ENCODE measurements at places on chromosomes 13 and 19.

DNA sequence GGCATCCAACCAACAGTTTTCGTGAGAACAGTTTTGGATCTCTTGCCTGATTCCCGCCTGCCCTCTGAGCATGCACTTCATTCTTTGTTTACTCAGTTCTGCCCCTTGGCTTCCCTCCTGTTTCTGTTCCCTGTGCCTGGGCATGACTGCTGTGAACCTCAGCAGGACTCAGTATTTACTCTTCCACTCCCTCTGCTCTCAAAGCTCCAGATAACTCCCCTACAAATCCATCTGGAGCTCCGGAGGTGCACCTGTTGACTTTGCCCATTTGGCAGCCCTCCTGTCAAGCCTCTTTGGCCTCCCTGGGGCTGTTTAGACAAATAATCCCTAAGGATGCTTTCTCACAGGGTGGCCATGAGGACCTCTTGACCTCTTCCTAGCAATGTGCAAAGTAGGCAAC is 34.2 kb upstream of the ARGLU1 start:
- DNase-seq: peak; percentile 73

DNA sequence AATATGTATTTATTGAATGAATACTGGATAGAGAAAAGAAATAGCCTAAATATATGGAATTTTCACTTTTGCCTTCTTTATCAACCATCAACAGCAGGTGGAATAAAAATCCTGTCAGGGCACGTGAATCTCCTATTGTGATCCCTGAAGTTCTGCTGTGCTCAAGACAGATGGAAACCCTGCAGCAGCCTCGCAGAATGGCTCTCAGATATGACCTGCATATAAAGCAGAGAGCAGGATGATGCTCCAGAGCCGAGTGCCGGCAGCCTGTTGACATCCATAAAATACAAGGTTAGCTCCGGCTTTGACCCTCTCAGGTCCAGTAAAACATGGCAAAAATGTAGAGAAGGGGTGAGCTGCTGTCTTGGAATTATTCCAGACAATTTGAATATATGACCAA is 659.3 kb downstream of the DIAPH3 start:
- DNase-seq: no peak

GRCh38 chr19:45446295-45446694 is 21.5 kb upstream of the FOSB start:
- DNase-seq: no peak

DNA sequence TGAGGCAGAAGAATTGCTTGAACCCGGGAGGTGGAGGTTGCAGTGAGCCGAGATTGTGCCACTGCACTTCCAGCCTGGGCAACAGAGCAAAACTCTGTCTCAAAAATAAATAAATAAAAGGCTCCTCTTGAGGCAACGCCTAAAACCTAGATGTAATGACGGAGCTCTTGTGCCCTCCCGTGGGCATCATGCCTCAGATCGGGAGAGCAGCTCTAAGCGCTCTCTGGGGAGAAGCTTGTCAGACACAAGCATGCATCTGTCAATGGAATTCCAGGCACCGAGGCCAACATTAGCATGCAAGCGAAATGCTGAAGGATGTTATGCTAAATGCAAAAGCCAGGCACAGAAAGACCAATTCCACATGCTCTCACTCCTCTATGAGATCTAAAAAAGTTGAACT is 45.6 kb upstream of the MRI1 start:
- DNase-seq: peak; percentile 47

DNA sequence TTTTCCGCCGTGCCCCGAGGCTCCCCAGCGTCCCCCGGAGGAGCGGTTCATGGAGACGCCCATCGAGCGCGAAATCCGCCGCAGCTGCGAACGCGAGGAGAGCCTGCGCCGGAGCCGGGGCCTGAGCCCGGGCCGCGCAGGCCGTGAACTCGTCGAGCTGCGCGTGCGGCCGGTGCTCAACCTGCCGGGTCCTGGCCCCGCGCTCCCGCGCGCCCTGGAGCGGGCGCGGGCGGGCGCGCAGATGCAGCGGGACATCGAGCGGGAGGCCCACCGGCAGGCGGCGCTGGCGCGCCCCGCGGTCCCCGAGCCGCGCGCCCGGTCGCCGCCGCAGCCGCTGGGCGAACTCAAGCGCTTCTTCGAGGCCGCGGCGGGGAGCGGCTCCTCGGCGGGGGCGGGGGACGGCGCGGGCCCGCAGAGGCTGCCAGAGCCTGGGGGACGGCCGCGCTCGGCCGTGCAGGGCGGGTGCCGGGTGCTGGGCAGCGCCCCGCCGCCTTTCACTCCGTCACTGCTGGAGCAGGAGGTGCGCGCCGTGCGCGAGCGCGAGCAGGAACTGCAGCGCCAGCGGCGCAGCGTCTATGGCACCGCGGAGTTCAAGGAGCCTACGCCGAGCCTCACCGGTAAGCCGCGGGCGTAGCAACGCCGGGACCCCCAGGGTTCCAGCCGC is 807 bp downstream of the MISP3 start:
- DNase-seq: no peak
